ENCODE measurements at places on chromosomes 2 and 18. TPM values are rescaled to one million over a fixed set of nuclear protein-coding genes. Genes with fewer than 3 reads are reported as not detected.

The SOX11 gene
- total RNA-seq, result 0.03 TPM

GRCh38 chr18:69085951-69086350 is 288.1 kb downstream of the CCDC102B start:
- H3K36me3 ChIP-seq, result no peaks in the 10 kb centered on the region
- DNase-seq, result no peak
- H3K4me1 ChIP-seq, result no peaks in the 10 kb centered on the region
- H3K4me3 ChIP-seq, result no peak overlapping the region
- H3K27ac ChIP-seq, result no peak overlapping the region

DNA sequence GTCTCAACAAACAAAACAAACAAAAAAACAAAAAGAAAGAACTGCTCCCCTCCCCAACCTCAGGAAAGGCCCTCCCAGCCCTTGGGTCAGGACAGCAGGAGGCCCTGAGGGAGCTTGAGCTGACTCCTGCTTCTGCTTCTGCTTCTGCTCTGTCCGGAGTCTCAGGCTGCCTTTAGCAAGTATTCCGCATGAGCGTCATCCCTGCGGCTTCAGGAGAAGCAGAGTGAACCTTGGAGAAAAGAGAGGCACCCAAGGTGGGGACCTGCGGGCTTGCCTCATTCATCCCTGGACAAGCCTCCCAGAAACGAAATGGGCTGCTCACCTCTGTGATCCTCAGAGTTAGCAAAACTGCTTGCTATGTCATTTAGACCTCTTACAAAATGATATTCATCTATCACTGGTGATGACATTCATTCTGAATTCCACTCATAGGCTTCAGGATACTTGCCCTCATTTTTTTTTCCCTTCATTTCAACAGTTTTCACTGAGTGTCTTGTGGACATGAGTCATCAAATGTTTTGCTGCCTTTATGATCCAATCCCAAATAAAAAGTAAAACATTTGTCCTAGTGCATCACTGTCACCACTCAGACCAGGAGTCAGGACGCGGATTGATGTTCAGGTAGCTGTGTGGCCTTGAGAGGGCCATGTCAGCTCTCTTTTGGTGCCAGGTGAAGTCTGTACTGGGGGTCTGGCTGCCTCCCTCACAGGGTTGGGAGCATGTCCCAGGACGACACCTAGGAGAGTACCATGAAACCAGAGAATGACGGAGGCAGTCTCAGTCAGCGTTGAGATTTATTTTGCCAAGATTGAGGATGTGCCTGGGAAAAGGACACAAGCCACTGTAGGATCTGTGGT is 51.7 kb downstream of the IMPA2 start:
- H3K27me3 ChIP-seq, result no peaks in the 10 kb centered on the region
- DNase-seq, result no peak
- H3K4me3 ChIP-seq, result no peak overlapping the region
- H3K36me3 ChIP-seq, result no peaks in the 10 kb centered on the region
- H3K27ac ChIP-seq, result no peak overlapping the region
- no peaks in the 10 kb centered on the region for H3K4me1 ChIP-seq

GRCh38 chr2:31728406-31729064 is 147.8 kb upstream of the SRD5A2 start:
- no peak overlapping the region for H3K4me3 ChIP-seq
- H3K27ac ChIP-seq, result no peak overlapping the region
- no peak for DNase-seq
- H3K4me1 ChIP-seq, result no peaks in the 10 kb centered on the region
- no peaks in the 10 kb centered on the region for H3K36me3 ChIP-seq

GRCh38 chr2:44107086-44107740 is 61.5 kb upstream of the PPM1B start:
- H3K4me1 ChIP-seq, result no peaks in the 10 kb centered on the region
- H3K4me3 ChIP-seq, result no peak overlapping the region
- DNase-seq, result no peak

DNA sequence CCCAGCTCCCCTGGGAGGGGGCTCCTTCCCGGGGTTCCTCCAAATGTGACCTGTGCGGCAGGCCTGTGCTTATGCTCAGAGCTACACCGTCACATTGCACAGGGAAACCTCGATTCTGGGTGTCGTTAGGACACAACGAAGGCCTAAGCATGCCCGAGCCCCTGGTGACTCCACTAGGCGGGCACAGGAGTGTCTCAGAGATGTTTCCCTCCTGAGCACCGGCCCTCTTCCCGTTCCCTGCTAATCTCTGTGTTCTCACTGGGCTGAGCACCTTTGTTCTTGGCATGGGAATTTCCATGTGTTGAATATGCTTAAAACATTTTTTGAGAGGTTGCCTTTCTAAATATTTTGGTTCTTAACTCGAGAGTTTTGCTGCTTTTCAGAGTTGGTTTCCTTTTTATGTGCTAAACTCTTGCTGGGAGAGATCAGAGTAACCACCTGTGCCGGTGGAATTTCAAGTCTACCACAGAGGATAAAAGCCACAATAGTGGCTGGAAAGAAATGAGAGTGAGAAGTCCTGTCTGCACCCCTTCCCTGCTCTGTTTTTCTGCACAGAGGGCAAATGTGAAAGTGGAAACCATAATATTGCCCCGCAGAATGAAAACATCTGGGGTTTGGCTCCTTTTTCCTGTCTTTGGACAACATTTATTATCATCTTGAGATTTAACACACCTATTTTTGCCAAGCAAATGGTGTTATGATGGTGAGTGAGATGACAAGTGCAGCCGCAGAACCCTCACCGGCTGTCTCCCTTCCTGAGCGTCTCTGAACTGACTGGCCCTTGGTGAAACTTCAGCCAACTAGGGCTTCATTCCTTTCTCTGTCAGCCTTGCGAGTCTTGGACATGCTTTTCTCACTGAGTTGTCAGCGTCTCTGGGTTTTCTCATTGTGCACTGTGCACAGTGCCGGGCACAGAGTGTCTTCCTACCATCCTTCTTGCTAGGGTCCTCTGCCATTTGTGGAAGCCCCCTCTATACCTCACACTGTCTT is 154.1 kb downstream of the VAPA start:
- no peaks in the 10 kb centered on the region for H3K27me3 ChIP-seq
- DNase-seq, result no peak
- H3K4me1 ChIP-seq, result no peaks in the 10 kb centered on the region
- no peak overlapping the region for H3K4me3 ChIP-seq
- no peak overlapping the region for H3K27ac ChIP-seq
